ENCODE measurements at places on chromosomes 6 and 20. TPM values are rescaled to one million over a fixed set of nuclear protein-coding genes. Genes with fewer than 3 reads are reported as not detected.

The CFAP206 gene
- total RNA-seq, result 0.49 TPM

The BPIFB2 gene
- not detected for total RNA-seq

The HCRTR2 gene
- not detected for total RNA-seq

The BPIFB3 gene
- total RNA-seq, result not detected

The RAD21L1 gene
- not detected for total RNA-seq

The CST3 gene
- total RNA-seq, result 69.7 TPM

The DPPA5 gene
- total RNA-seq, result not detected

The C20orf96 gene
- 4.6 TPM for total RNA-seq

The OR12D3 gene
- not detected for total RNA-seq
